ENCODE measurements at places on chromosomes 1 and 21.

DNA sequence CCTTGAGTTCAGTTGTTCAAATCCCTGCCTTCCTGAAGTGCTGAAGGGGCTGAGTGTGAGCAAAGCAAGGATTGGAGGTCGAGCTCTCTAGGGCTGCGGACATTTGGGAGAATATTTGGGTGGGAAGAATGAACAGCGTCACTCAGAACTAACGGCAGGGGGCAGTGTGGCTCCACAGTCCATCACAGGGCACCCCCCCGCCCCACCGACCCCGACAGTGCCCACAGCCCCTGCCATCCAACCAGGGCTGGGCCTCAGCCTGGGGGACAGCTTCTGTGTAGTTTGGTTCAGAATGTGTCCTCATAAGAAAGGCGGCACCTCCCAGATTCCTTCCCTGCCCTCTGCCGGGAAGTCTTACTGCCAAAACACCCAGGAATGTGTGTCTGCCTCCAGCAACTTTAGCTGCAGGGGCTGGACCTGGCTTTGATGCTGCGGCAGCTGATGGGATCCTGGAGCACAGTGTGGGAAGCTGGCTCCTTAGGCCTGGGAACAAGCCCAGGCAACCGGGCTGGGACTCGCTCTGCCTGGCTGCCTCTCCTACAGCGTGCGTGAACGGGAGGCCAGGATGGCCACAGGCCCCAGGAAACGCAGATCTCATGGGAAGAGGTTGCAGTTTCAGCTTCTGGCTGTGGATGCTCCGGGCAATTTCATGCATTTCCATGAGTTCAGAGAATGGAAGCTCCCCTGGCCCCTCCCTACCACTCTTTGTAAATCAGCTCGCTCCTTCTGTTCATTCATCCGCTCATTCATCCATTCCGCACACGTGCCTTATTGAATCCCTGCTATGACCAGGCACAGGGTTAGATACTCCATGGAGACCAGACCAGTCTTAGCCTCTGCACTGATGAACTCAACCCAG lies 104.9 kb upstream of the TMPRSS2 start:
- no peak for DNase-seq

DNA sequence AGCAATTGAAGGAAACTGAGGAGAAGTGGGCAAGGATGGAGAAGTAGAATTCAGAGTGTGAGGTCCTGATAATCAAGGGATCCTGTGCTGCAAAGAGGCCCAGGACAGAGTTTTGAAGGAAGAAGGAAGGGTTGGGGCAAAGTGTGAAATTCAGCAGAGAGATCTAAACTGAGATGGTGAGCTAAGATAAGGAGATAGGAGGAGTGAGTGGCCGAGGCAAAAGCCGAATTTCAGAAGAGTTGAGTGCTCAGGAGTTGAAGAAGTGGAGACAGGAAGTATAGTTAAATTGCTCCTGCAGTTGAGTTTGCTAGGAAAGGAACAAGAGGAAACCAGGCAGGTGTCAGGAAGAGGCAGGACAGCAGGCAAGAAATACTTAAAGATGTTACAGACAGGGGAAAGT lies 16.4 kb upstream of the MAPKAPK2 start:
- DNase-seq: no peak

GRCh38 chr1:167360120-167360519 lies 139.4 kb downstream of the POU2F1 start:
- DNase-seq: no peak

DNA sequence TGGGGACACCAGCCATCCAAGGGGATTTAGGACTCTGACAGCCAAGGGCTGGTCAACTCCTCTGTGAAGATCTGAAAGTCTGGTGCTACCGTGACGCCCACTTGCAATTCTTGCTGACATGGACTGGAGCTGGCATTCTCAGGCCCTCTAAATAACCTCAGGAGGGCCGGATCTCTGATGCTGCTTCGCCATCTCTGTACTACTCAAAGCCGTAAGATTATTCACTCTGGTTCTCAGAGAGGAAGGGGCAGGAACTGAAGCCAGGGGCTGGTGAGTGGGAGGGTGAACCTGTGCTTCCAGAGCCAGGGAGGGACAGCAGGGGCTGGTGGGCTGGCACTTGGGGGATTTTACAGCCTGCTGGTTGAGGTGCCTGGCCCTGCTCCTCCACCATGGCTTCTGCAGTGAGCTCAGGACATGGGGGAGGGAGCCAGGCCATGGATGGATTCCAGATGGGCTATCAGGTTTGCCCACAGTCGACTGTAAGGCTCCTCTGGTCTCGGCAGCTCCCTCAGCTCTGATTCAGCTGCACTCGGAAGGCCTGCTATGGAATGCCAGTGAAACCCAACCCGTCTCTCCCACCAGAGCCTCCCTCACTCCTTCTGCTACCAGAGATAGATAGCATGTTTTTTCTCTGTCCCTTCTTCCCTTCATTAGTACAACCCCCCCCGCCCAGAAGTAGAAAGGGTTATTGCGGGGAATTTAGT lies 84.5 kb downstream of the PLXNA2 start:
- DNase-seq: no peak

DNA sequence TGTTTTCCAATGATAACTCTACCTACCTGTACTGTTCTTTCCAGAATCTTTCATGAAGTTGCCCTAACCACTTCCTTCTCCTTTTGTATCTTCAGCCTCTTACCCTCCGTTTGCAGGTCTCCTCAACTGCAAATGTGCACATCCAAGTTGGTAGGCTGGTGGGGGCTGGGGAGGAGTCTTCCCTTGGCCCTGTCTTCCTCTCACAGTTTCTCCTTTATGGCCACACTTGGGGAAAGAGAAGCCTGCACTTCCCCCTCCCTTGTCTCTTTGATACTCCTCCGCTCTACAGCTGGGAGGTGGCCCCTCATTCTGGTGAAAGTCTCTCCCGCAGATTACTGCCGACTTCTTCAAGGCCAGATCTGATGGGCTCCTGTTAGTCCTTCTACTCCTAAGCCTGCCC lies 26.9 kb upstream of the GPR88 start:
- DNase-seq: no peak

DNA sequence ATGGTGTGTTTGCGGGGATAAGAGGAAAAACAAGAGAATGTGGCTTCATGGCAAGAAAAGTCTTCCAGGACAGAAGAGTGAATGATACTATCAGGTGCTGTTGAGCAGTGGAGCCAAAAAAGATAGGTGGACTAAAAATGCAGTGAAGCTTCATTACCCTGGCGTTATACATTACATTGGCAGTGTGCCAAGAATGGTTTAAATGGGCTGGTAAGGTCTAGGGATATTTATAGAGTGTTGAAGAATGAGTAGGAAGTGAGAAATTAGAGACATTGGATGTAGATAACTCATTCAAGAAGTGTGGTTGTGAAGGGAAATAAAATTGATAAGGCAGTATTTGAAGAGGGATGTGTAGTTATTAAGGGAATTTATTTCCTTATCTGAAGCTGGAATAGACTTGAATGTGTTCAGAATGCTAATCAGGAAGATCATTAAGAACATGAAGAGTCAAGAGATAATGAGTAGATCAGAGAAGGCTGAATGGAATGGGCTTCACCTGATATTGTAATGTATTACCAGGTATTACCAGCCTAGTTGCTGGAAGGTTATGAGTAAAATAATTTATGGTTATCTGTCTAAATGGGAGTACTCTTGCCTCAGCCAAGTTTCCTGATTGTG lies 72.7 kb downstream of the MAST2 start:
- no peak for DNase-seq

GRCh38 chr1:51488372-51489050 lies 30.6 kb downstream of the EPS15 start:
- no peak for DNase-seq

DNA sequence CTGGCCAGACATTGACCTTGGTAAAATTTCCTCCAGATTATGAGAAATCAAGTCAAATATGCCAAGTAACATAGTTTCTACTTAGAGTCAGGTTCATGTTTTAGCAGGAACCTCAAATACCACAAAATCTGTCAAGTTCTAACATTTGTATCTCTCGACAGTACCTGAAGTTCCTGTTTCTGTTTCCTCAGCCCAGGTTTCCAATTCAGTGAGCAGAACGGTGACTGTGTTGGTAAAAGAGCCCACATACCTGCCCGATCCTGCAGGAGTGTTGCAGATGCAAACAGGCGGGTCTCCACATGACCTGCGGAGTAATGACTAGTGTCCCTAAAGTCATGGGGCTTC lies 57.9 kb upstream of the LGALS8 start:
- no peak for DNase-seq

DNA sequence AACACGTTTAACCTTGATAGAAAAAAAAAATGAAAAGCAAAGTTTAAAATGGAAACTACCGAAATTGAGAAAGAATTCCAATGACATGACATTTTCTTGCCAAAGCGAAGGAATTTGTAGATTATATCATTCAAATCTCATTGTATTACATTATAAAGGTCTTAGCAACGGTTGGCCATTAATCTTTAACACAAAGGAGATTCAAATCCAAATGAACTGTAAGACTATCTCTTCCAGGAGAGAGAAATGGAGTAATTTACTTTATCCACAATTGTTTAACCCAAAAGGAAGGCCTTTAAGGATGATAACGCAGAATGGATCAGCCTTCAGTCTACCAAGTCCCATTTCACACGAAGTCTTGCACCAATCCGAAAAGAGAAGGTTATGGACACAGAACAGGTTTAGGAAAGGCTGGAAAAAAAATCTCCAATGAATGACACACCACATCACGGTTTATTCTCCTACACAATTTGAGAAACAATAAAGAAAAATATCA lies 1.5 kb downstream of the ENAH start:
- no peak for DNase-seq

DNA sequence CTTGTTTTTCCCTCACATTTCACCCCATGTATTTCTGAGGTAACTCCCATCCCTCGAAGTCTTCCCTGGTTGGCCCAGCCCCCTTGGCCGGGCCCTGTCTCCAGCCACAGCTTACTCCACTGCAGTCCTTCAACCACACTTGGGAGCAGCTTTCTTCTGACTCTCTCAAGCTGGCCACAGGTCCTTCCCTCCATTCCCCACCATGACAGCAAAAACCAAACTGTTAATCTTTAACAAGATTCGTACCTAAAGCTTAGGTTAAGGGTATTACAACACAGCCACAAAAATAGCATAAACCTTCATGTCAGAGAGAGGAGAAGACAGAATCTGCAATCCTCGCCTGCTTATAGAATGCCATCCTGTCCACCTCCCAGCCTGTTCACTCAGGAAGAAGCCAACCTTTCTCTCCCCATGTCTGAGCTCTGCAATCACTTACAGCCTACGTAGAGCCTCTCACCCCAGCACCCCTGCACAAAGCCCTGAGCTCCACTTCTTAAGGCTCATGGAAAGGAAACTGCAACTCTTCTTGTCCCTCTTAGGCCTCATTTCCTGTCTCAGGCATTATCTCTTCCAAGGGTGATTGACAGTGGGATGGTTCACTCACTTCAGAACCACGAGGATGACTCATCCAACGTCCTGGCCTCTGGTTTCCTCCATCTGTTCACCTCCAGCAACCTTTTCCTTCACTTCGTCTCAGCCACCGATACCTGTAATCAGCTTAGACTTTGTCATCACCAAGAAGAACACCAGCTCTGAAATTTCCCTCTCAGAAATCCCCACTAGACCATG lies 72.8 kb downstream of the CD2 start:
- DNase-seq: no peak

DNA sequence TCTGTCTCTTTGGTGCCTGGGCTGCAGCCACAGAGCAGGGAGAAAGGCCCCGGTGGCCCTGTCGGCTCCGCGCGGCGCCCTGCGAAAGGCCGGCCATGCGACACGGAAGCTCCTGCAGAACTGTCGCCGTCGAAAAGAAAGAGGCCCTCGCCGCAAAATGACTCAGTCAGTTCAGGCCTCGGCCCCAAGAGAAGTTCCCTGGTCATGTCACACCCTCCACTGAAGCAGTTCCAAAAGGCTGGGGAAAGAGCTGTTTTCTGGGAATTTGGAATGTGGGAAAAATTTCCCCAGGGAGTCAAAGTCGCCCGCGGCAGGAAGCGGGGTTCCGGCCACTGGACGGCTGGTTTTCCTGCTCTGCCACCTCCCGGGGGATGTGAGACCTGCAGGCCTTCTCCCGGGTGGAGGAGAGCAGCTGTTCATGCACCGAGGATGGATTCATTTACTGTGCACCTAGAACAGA lies 115.8 kb upstream of the ZNF678 start:
- DNase-seq: no peak

DNA sequence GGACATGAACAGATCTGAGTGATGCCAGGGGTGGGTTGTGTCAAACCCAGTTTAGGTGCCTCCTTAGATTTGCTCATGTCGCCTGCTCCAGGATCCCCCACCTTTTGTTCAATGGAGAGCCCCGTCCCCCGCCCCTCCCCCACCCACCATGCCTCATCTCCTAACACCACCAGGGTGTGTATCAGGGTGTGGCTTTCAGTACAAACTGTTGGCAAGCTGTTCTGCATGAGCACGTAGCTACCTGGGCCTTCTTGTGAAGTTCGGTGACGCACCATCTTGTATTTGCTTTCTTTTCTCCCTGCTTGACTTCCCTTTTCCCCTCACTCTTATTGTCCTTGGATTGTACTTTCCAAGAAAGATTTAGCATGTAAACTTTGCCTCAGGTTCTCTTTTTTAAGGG lies 94.8 kb downstream of the EBNA1BP2 start:
- no peak for DNase-seq

DNA sequence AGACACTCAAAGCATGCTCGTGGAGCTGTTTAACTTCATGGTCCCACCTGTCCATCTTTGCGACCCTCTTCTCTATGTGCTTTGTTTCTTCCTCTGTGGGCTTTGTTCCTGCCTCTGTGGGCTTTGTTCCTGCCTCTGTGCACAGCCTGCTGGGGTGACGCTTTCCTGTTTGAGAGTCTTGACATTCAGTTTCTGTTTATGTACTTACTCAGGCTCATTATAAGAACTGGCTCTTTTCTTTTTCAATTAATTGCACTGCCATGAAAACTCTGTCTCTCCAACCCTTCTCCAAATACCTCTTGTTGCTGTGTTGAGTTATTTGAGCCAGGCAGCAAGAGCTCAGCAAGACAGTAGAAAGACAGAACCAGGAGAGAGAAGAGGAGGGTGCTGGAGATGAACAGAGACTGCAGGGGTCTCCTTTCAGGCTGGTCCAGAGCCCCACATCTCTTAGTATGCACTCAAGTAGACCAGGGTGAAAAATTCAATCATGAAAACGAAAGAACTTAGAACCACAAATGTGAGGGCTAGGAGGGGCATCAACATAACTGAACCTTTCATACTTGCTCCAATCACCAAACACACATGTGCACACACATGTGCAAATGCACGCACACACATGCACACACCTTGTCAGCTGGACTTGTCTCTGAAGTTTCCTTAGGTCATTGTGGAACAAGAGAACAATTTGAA lies 88.3 kb upstream of the SGIP1 start:
- no peak for DNase-seq

- DNase-seq: no peak
Observed at GRCh38 chr1:43484367-43484766, 30.6 kb upstream of the HYI start.

DNA sequence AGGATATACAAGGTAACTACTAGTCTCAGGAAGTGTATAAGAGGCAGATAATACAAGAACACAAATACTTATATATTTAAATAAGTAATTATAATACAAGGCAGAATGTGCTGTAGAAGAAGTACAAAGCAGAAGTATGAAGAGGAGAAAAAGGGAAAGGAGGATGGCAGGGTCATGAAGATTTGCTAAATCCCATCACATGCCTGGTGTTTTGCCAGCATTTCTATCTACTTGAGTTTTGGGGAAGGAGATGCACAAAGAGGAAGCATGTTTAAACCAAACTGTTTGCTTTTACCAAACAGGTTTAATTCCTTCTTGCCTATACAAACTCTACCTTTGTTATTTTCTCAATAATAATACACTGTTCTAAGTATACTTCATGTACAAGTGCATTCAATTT lies 60.9 kb upstream of the PODN start:
- DNase-seq: no peak
